ENCODE measurements at places on chromosomes 4 and X. TPM values are rescaled to one million over a fixed set of nuclear protein-coding genes. Genes with fewer than 3 reads are reported as not detected.

- no peak for DNase-seq
Measured at GRCh38 chr4:123043013-123043412, 120.6 kb upstream of the NUDT6 start.

- DNase-seq = no peak
Measured at GRCh38 chr4:156085100-156085499, 131.4 kb upstream of the CTSO start.

GRCh38 chrX:146241902-146242301, 424.3 kb downstream of the SLITRK2 start:
- no peak for DNase-seq

Gene RTL3
- total RNA-seq = not detected

Gene DNASE1L1
- 5.1 TPM for total RNA-seq

Gene NXF2B
- total RNA-seq = 0.36 TPM

Data from cerebellum (tissue), 4 donors.